ENCODE measurements at places on chromosomes 7 and 10. TPM values are rescaled to one million over a fixed set of nuclear protein-coding genes. Genes with fewer than 3 reads are reported as not detected.

DNA sequence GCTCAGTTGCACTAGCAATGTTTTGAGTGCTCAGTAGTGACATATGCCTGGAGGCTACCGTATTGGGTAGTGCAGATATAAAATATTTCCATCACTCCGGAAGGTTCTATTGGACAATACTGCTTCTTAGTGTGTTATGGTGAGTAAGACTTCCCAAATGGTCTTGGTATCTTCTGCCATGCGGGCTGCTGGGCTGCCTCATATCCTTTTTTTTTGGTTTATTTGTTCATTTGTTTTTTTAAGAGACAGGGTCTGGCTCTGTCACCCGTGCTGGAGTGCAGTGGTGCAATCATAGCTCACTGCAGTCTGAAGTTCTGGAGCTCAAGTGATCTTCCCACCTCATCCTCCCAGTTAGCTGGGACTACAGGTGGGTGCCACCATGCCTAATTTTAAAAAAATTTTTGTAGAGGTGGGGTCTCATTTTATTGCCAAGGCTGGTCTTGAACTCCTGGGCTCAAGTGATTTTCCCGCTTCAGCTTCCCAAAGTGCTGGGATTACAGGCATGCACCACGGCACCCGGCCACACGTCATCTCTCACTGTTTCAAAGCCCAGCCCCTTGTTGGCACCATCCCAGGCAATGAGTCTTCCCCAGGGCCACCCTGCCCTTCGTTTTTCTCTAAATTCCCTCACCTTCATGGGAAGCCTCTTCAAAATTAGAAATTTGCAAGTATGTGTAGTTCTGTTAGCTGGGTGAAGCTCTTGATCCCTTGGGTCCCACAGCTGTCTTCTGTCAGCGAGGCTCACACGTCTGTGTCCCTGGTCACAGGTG is 111.0 kb upstream of the KLF14 start:
- H3K4me1 ChIP-seq = no peaks in the 10 kb centered on the region
- H3K27me3 ChIP-seq = no peaks in the 10 kb centered on the region
- no peaks in the 10 kb centered on the region for H3K36me3 ChIP-seq
- H3K4me3 ChIP-seq = no peak overlapping the region

GRCh38 chr10:72331575-72332422 is 22.9 kb downstream of the DNAJB12 start:
- H3K4me1 ChIP-seq = peaks cover 100% of the 10 kb centered on the region
- no peaks in the 10 kb centered on the region for H3K27me3 ChIP-seq
- DNase-seq = peak; percentile 94
- peak overlapping the region; percentile 65 for H3K27ac ChIP-seq
- H3K4me3 ChIP-seq = peak overlapping the region; percentile 47

The POLR1F gene
- 12.4 TPM for total RNA-seq

The SH2D4B gene
- 0.17 TPM for total RNA-seq
